ENCODE measurements at places on chromosomes 11 and 22. TPM values are rescaled to one million over a fixed set of nuclear protein-coding genes. Genes with fewer than 3 reads are reported as not detected.

Gene GNAZ
- 2.4 TPM for total RNA-seq

Gene NDUFA6
- total RNA-seq, result 51.4 TPM

Gene MUC6
- not detected for total RNA-seq

DNA sequence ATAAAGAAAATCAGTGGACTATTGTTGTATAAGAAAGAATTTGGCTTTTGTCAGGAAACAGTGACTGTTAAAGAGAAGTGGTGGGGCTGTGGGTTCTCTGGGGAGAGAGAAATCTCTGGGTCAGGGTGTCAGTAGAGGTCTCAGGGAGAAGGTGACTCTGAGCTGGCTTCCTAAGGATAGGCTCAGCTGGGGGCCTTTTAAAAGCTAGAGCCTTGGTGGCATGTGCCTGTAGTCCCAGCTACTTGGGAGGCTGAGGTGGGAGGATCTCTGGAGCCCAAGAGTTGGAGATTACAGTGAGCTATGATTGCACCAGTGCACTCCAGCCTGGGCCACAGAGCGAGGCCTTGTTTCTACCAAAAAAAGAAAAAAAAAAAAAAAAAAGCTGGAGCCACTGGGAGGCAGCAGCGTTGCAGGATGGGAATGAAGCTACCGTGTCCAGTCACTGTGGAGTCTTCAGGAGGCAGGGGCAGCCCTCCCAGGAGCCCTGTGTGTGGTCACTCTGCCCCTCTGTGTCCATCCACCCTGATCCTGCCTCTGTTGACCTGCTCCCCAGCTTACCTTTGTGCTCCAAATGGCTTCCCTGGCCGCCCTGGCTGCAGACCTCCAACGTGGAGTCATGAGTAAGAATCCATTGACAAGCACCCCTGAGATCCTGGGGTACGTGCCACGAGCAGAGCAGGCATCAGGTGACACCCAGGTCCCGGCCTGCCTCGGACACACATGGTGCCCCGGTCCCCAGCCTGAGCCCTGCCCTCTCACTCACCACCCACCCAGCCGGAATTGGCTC, 5.4 kb upstream of the MIF start:
- no peak for DNase-seq
- no peak overlapping the region for H3K27ac ChIP-seq
- no peak overlapping the region for H3K4me3 ChIP-seq
- no peaks in the 10 kb centered on the region for H3K27me3 ChIP-seq

DNA sequence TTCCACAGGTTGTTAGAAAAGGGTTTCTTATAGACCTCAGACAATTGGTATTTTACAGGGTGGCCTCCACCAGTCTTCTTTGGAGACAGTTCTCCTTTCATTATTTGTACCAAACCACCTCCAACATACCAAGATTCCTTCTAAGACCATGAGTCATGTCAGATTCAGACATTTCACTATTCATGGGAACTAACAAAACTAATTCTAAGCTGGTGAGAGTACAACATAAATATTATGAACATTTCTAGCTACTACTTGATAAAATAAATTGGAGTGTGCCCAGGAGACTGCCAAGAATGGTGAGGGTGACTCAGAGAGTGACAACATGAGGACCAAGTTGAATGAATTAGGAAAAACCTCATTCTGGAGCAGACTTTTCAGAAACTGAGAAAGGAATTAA, 494.6 kb upstream of the LRRC4C start:
- no peaks in the 10 kb centered on the region for H3K4me1 ChIP-seq
- H3K27me3 ChIP-seq, result no peaks in the 10 kb centered on the region
- H3K4me3 ChIP-seq, result no peak overlapping the region
- DNase-seq, result no peak

GRCh38 chr22:17235149-17235655, 16.0 kb upstream of the ADA2 start:
- no peaks in the 10 kb centered on the region for H3K36me3 ChIP-seq
- no peak overlapping the region for H3K27ac ChIP-seq
- H3K4me3 ChIP-seq, result no peak overlapping the region
- no peak for DNase-seq
- no peaks in the 10 kb centered on the region for H3K27me3 ChIP-seq

Gene TNKS1BP1
- 184 TPM for total RNA-seq

Measured in upper lobe of left lung (tissue), 6 donors.